ENCODE measurements at places on chromosomes 3 and 15. TPM values are rescaled to one million over a fixed set of nuclear protein-coding genes. Genes with fewer than 3 reads are reported as not detected.

The GP5 gene
- total RNA-seq: 0.90 TPM

The ADAM10 gene
- total RNA-seq: 207 TPM

The LDHAL6B gene
- not detected for total RNA-seq

GRCh38 chr3:24299806-24300626 is 194.6 kb downstream of the THRB start:
- DNase-seq: no peak

GRCh38 chr3:185582871-185583270 is 3.2 kb upstream of the SENP2 start:
- DNase-seq: no peak

DNA sequence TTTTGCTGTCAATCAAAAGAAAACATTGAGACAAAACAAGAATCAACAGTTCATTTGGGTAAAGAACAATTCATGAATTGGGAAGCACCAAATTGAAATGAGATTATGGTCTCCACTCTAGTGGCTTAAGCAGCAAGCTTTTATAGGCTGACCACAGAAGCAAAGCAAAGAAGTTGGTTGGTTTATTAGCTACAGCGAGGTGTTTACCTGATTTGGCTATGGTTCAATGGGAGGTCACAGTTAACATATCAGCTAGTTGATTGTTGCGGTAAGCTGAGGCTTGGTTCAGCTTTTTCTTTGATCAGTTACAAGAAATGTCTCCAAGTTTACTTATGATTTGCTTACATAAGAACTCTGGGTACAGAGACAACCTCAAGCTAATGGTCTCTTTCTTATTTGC is 640.5 kb upstream of the GOLIM4 start:
- DNase-seq: no peak
